Occipital lobe (tissue), 3 donors: ENCODE measurements at places on chromosomes 2 and 18.

- DNase-seq = no peak
These were observed 55.0 kb upstream of the SERPINB2 start for GRCh38 chr18:63832470-63832869.

- DNase-seq = no peak
These were observed 172.2 kb upstream of the SCN7A start for GRCh38 chr2:166665991-166666940.

GRCh38 chr2:46663614-46664013 is 184.2 kb downstream of the TMEM247 start:
- DNase-seq = no peak

- DNase-seq = no peak
These were observed 84.4 kb downstream of the THNSL2 start for GRCh38 chr2:88254437-88255091.

DNA sequence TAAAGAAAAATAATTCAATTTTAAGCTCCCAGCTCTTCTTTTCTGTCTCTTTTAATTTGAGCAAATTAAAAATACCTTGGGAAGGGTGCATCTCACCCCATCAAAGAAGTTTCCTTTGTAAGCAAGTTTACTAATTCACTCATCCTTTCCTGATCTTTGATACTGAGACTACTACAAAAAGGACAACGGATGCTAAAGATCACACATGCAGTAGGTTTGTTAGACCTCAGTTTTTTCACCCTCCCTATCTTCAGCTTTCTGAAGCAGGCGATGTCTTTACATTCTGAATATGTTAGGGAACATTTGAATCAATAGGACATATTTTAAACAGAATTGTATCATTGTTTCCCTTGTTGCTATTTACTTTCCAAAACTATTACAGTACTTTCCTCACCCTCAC is 6.0 kb upstream of the HNRNPLL start:
- no peak for DNase-seq

DNA sequence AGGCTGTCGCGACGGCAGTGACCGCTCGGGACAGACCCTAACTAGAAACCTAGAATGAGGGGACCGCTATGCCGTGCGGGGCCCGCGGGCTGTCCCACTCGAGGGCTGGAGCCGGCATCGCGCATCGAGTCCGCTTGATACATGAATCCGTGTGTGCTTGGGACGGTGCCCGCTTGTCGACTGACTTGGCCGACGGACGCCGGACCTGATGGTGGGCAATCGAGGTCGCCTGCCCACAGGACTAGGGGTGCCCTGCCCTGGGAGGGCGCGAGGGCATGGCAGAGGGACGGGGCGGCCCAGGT is 749 bp upstream of the PTMA start:
- no peak for DNase-seq

GRCh38 chr2:67923696-67924095 is 139.1 kb downstream of the C1D start:
- no peak for DNase-seq
